ENCODE measurements at places on chromosomes 13 and 19. TPM values are rescaled to one million over a fixed set of nuclear protein-coding genes. Genes with fewer than 3 reads are reported as not detected.

METTL21C gene
- total RNA-seq: not detected

ZNF99 gene
- not detected for total RNA-seq

DNA sequence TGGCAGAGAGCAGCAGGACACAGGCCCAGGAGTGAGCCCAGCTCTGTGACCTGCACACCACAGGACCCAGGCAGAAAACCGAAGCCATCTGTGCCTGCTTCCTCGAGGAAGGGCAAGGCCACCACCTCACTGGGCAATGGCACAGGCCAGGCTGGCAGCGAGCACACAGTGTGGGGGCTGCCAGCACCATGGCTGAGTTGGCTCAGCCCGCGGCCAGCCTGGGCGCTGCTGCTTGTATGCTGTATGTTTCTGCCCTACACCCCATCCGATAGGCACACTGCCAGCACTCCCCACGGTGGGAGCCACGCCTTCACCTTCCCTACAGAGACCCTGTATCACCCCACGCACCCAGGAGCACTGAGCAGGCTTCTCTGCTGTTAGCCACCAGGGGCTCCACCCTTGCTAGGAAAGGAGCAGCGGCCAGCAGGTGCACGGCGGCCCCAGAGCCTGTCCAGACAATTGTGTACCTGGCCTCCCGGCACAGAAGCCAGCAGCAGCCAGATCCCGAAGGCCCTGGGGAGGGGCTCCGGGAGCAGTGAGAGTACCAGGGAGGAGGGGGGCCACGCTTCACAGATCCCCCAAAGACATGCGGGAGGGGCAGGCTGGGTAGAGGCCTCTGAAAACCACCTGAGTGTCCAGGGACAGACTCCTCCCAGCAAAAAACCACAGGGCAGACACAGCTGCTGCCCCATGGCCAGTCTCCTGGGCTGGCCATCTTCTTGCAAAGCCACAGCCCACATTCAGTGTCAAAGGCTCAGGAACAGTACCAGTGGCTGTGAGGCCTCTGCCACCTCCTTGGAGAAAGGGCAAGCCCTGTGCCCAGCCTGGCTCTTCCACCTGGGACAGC is 56.1 kb downstream of the MLLT1 start:
- DNase-seq: no peak

DNA sequence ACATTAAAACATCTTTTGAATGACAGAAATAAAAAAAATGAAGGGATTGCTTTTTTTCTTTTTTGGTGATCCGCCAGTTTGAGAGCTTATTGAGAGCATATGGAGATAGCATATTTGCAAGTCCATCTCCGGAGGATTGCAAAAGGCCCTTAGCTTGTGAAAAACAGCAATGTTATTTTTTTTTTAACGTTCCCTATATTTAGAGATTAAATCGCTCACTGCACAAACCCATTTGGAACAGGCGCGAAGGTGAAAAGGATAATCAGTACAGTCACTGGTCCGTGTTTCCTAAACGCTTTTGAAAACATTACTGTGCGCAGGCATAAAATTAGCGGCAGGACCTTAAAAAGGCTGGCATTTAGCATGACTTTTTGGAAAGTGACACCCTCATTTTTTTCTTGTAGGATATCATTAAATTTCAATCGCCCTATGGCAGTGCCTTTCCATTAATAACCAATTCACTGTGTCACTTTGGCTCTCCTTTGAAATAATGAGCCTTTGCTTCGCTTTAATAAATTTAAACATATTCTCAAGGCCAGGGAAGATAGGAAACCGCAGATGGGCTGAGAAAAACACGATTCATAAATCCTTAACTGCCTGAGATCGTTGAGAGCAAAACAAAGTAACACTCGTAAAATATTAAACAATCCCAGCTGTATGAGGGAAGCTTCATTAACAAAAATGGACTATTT is 342.2 kb downstream of the DACH1 start:
- DNase-seq: no peak

FFAR1 gene
- total RNA-seq: 1.3 TPM

DNA sequence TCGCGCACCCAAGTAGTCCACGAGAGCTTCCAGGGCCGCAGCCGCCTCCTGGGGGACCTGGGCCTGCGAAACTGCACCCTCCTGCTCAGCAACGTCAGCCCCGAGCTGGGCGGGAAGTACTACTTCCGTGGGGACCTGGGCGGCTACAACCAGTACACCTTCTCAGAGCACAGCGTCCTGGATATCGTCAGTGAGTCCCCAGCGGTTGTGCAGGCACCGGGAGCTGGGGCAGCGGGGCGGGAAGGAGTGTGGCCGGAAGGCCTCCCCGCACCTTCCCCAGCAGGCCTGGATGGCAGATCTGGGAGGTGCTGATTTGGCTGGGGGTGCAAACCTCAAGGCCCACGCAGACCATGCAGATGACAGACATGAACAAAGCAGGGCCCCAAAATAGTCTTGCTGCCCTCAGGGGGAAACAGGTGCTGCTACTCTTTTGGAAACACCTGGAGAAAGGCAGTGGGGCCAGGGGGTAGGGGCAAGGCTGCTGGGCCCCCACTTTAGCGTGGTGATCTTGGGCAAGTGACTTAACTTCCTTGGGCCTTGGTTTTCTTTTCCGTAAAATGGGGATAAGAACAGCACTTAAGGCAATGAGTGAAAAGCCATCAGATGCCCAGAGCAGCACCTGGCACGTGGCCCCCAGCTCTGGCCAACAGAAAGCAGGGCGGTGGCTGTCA is 4.0 kb downstream of the MAG start:
- DNase-seq: peak; percentile 27

DNA sequence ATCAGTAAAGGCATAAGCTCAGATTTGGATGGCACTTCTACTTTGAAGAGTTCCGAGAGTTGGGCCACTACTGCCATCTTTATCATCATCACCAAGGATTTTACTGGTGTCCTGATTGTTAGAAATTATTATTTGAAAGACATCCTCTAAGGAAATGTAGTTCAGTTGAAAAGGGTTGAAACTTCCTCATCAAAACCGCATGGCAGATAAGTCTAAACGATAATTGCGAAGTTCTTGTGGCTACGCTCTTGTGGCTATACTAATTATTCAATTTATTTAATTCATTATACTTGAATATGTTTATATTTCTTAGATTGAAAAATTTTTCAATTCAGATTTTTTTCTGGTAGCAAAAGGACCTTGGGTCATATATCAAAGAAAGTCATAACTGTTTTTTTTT is 22.4 kb downstream of the TNFRSF19 start:
- DNase-seq: no peak

PTH2 gene
- total RNA-seq: not detected

GRCh38 chr19:4096049-4096892 is 27.7 kb downstream of the MAP2K2 start:
- DNase-seq: no peak

GRCh38 chr13:46487748-46488147 is 65.2 kb upstream of the LRCH1 start:
- DNase-seq: no peak

- DNase-seq: no peak
These were observed 329.0 kb downstream of the OLFM4 start for GRCh38 chr13:53357582-53357981.
